Femur (tissue), 1 donor: ENCODE measurements at places on chromosomes 7 and 10.
A peak's percentile ranks its signal among the peaks of the same experiment; 100 is the strongest.

GRCh38 chr7:435630-436366 lies 83.8 kb downstream of the PDGFA start:
- peak; percentile 60 for DNase-seq

GRCh38 chr10:9315292-9315691 lies 1260.8 kb downstream of the GATA3 start:
- DNase-seq = no peak

DNA sequence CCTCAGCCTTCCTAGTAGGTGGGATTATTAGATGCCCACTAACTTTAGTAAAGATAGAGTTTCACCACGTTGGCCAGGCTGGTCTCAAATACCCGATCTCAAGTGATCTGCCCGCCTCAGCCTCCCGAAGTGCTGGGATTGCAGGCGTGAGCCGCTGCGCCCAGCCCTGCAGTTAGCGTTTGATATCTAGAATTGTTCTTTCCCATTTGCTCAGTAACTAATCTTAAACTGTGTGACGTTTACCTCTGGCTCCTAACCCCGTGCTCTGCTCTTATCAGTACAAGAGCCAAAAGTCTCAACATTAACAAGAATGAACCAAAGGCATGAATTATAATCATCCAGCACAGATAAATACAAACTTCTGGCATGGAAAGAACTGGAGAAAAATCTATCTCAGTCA lies 47.4 kb downstream of the IGF2BP3 start:
- DNase-seq = no peak

GRCh38 chr10:24552346-24553016 lies 171.2 kb downstream of the ARHGAP21 start:
- DNase-seq = no peak

- no peak for DNase-seq
Observed at GRCh38 chr7:117458977-117459583, 20.7 kb upstream of the CFTR start.
